ENCODE measurements at places on chromosomes 16 and 17. TPM values are rescaled to one million over a fixed set of nuclear protein-coding genes. Genes with fewer than 3 reads are reported as not detected.

GRCh38 chr16:86297866-86298757, 212.2 kb upstream of the FOXF1 start:
- no peak overlapping the region for H3K4me3 ChIP-seq
- H3K36me3 ChIP-seq: no peaks in the 10 kb centered on the region
- H3K27me3 ChIP-seq: no peaks in the 10 kb centered on the region
- H3K4me1 ChIP-seq: no peaks in the 10 kb centered on the region
- no peak for DNase-seq
- no peak overlapping the region for H3K27ac ChIP-seq

- H3K27ac ChIP-seq: peak overlapping the region; percentile 62
- no peak overlapping the region for H3K4me3 ChIP-seq
- peaks cover 31% of the 10 kb centered on the region for H3K4me1 ChIP-seq
These were observed 19.1 kb downstream of the METRNL start for GRCh38 chr17:83098241-83099085.

DNA sequence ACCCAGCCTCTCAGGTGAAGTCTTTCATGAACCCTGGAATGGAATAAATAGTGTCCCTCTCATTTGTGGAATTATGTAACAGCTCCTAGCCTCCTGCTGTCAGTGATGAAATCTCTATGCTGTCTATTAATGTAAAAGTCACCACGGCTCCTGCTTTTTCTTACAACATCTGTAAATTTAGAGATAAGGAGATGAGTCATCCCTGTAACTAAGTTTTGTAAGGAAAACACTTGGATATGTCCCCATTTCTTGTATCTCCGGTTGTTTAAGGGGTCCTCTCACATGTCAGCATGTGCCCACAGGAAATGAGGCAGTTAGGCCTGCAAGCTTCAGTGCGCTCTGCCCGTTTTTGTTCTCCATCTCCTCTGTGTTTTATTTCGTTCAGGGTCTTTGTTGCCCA, 2.8 kb upstream of the NAT9 start:
- no peak overlapping the region for H3K27ac ChIP-seq
- no peak overlapping the region for H3K4me3 ChIP-seq
- no peaks in the 10 kb centered on the region for H3K36me3 ChIP-seq
- no peaks in the 10 kb centered on the region for H3K27me3 ChIP-seq
- peaks cover 15% of the 10 kb centered on the region for H3K4me1 ChIP-seq

- no peak overlapping the region for H3K27ac ChIP-seq
- no peaks in the 10 kb centered on the region for H3K27me3 ChIP-seq
- no peak overlapping the region for H3K4me3 ChIP-seq
- no peaks in the 10 kb centered on the region for H3K4me1 ChIP-seq
These were observed 137.9 kb downstream of the CDH11 start for GRCh38 chr16:64983963-64984362.

- peak overlapping the region; percentile 42 for H3K27ac ChIP-seq
- DNase-seq: no peak
- no peak overlapping the region for H3K4me3 ChIP-seq
- H3K4me1 ChIP-seq: peaks cover 21% of the 10 kb centered on the region
- H3K36me3 ChIP-seq: no peaks in the 10 kb centered on the region
These were observed 24.4 kb upstream of the SEC14L1 start for GRCh38 chr17:77116371-77116860.

DNA sequence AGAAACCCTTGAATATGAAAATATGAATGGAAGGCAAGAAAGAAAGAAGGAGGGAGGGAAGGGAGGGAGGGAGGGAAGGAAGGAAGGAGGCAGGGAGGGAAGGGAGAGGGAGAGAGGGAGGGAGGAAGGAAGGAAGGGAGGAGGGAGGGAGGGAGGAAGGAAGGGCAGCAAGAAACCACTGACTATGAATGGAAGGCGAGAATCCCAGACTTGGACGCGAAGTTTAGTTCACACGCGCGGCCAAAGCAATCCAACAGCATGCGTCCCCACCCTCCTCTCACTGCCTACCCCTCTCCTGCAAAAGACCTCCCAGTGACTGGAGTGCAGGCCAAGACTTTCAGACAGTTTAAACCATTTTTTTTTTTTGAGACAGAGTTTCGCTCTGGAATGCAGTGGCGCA, 7.9 kb upstream of the SMARCD2 start:
- H3K36me3 ChIP-seq: no peaks in the 10 kb centered on the region
- H3K4me3 ChIP-seq: no peak overlapping the region
- no peaks in the 10 kb centered on the region for H3K4me1 ChIP-seq

GRCh38 chr16:78102865-78103264, 3.4 kb downstream of the WWOX start:
- no peaks in the 10 kb centered on the region for H3K36me3 ChIP-seq
- no peaks in the 10 kb centered on the region for H3K4me1 ChIP-seq
- H3K27me3 ChIP-seq: no peaks in the 10 kb centered on the region
- DNase-seq: no peak

DNA sequence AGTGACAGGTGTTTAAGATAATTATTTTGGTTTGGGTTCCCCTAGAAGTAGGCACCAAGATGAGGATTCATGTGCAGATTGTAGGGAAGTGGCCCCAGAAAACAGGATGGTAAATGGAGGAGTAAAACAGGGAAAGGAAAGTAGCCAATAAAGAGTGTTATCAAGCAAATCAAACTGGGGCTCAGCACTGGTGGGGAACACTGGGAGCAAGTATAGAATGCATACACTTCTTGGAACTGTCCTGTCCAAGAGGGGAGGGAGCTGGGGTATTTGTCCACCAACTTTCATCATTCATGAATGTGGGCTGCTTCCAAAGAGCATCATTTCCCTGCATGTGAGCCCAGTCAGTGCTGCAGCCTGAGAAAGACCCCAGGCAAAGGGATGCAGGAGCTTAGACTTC, 215.7 kb upstream of the IRX5 start:
- H3K27ac ChIP-seq: no peak overlapping the region
- H3K27me3 ChIP-seq: no peaks in the 10 kb centered on the region
- no peaks in the 10 kb centered on the region for H3K36me3 ChIP-seq
- no peak for DNase-seq

DNA sequence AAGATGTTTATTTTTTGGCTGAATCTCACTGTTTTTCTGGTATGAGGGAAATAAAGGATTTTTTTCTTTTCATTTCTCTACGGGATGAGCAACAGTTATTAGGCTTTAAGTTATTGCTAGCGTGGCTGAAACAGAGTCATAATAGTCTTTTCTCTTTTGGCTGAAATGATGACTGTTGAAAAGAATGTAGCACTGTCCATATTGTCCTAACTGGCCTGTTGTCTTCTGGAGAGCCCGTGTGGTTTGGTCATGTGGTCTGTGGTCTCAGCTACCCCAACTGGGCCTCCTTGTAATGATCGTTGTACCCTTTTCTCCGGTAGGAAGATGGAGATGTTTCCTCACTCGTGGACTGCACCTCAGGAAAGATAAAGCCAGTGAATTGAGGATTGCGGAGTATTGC, 36.6 kb downstream of the EPN2 start:
- H3K36me3 ChIP-seq: no peaks in the 10 kb centered on the region
- H3K27ac ChIP-seq: no peak overlapping the region
- peaks cover 25% of the 10 kb centered on the region for H3K4me1 ChIP-seq
- no peak overlapping the region for H3K4me3 ChIP-seq
- DNase-seq: no peak
- no peaks in the 10 kb centered on the region for H3K27me3 ChIP-seq

GRCh38 chr17:75845933-75846691, 1.9 kb upstream of the UNC13D start:
- peaks cover 52% of the 10 kb centered on the region for H3K4me1 ChIP-seq
- peaks cover 14% of the 10 kb centered on the region for H3K36me3 ChIP-seq
- DNase-seq: no peak
- H3K27me3 ChIP-seq: no peaks in the 10 kb centered on the region

DNA sequence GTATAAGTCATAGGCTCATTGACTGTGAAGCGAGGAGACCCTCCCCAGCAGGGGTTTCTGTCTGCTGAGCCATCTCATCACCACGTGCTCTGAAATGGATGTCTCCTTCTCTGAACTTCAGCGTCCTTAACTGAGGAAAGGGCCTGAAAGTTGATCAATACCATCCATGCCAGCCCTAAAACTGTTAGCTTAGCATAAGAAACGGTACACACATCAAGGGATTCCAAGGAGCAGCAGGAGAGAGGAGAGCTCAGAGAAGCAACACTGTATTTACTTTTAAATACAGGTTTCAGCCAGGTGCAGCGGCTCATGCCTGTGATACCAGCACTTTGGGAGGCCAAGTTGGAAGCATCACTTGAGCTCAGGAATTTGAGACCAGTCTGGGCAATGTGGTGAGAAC, 248.9 kb upstream of the TNRC6C start:
- no peaks in the 10 kb centered on the region for H3K36me3 ChIP-seq
- no peak for DNase-seq
- no peaks in the 10 kb centered on the region for H3K4me1 ChIP-seq
- H3K27ac ChIP-seq: no peak overlapping the region
- no peaks in the 10 kb centered on the region for H3K27me3 ChIP-seq

GRCh38 chr16:50273382-50273690, 7.0 kb downstream of the ADCY7 start:
- no peak overlapping the region for H3K4me3 ChIP-seq
- no peaks in the 10 kb centered on the region for H3K4me1 ChIP-seq
- no peak overlapping the region for H3K27ac ChIP-seq
- no peaks in the 10 kb centered on the region for H3K27me3 ChIP-seq
- no peak for DNase-seq

DNA sequence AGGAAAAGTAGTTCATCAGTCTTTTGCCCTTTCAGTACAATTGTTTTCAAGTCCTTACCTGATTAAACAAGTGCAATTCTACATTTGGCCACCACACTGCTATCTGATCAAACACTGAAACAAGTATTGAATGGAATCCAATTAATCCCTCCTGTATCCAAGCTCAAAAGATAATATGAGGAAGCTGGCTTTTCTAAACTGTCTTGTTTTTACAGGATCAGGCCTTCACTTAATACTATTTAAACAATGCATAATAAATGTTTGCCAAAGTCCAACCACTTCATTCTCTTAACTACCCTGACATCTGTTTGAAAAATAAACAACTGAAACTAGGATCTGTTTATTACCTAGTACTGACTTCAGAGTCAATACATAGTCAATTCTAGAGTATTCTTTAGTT, 131.6 kb downstream of the MRTFB start:
- no peak for DNase-seq
- no peak overlapping the region for H3K4me3 ChIP-seq
- H3K27ac ChIP-seq: no peak overlapping the region
- H3K36me3 ChIP-seq: no peaks in the 10 kb centered on the region

Gene ADAMTS18
- not detected for total RNA-seq

Gene GPR142
- 0.55 TPM for total RNA-seq

Gene CD19
- total RNA-seq: not detected

Gene MARVELD3
- 12.5 TPM for total RNA-seq

Gene SCNN1G
- 8.9 TPM for total RNA-seq

Gene APRT
- total RNA-seq: 50.1 TPM

Gene NECAB2
- total RNA-seq: 0.54 TPM

Data from pancreas (tissue), 10 donors.